ENCODE measurements at places on chromosomes 1 and 21.
A peak's percentile ranks its signal among the peaks of the same experiment; 100 is the strongest.

- peak; percentile 32 for DNase-seq
- no peaks in the 10 kb centered on the region for H3K27me3 ChIP-seq
- no peak overlapping the region for H3K27ac ChIP-seq
- no peaks in the 10 kb centered on the region for H3K4me1 ChIP-seq
- no peak overlapping the region for H3K4me3 ChIP-seq
Measured at GRCh38 chr1:110155878-110156522, 5.7 kb downstream of the SLC6A17 start.

DNA sequence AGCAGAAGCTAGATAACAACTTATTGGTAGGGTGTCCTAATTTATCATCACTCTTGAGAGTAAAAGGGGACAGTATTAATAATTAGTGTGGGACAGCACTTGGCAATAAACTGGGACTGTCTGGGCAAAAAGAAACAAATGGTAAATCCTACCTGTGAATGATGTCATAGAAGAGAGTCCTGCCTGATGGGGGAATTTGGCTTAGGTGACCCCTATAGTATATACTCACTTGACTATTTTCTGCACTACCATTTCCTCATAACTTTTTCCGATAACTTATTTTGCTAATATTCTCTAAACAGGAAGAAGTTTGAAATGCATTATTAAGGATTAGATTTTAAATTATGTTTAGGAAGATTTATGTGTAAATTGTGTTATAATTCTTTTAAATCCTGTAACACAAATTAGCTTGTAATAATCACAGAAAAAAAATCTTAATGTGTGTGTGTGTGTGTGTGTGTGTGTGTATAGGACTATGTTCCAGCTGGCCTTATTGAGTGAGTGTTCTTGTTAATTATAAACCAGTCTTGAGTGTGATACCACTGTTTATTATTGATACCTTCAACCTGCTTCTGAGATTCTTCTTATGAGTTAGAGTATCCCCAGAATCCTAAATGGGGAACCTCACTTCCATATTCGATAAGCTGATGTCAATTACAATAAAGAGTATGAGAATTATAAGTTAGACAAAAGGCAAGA, 144.2 kb upstream of the C1orf105 start:
- no peak for DNase-seq
- no peaks in the 10 kb centered on the region for H3K27me3 ChIP-seq
- no peak overlapping the region for H3K27ac ChIP-seq
- no peaks in the 10 kb centered on the region for H3K36me3 ChIP-seq
- peaks cover 9% of the 10 kb centered on the region for H3K4me1 ChIP-seq
- H3K4me3 ChIP-seq: no peak overlapping the region

DNA sequence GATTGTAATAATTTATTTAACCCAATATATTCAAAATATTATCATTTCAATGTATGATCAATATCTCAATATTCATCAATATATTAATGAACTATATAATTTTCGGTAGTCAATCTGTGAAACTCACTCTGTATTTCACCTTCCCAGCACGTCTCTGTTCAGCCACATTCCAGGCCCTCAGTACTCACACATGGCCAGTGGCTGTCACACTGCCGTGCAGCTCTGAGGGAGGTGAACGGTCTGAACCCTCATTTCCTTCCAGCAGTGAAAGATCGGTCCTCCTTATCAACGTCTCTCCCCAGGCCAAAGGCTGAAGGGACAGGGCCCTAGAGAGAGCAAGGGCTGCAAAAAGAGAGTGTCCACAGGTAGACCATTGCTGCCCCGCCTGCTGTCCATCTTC, 39.5 kb upstream of the ZNF124 start:
- no peaks in the 10 kb centered on the region for H3K27me3 ChIP-seq
- H3K27ac ChIP-seq: peak overlapping the region; percentile 88
- H3K36me3 ChIP-seq: peaks cover 23% of the 10 kb centered on the region
- DNase-seq: peak; percentile 11

DNA sequence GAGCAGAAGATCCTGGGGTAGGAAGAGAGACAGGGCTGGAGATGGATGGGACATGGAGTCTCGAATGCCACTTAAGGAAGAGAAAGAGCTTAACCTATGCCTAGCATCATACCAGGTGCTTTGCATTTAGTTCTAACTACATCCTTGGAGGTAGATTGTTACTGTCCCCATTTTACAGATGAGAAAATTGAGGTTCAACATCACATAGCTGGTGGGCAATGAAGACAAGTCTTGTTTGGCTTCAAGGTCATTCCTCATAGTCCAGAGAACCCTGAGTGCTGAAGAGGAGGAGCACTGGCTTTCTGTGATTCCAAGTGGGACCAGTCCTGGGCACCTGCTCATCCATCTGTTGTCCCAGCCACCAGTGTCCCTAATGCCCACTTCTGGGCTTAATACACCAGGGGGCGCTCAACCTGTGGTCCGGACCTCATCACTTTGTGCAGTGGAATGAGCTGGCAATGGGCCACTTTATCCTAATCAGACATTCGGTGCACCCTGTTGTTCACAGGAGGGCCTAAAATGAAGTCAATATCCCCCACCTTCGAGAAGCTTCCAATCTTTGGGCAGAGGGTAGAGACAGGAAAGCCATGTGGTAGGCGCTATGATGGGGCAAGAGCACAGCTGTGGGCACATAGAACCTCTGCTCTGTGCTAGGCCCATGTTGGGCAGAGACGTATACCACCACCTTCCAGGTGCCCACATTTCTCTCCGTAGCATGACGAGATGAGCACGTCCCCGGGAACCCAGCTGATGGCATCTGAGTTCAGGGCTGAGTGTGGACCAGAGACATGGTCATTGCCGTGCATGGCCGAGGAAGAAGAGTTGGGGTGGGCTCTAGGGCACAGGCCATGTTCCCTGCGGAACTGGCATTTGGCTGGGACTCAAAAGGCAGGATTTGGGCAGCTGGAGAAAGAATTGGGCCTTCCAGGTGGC, 9.2 kb downstream of the RPS6KA1 start:
- H3K36me3 ChIP-seq: no peaks in the 10 kb centered on the region
- H3K4me3 ChIP-seq: no peak overlapping the region
- H3K4me1 ChIP-seq: peaks cover 42% of the 10 kb centered on the region
- DNase-seq: peak; percentile 35
- H3K27me3 ChIP-seq: no peaks in the 10 kb centered on the region
